ENCODE measurements at places on chromosomes 11 and 22.

GRCh38 chr11:118884875-118885274 is 1.2 kb downstream of the CXCR5 start:
- DNase-seq: no peak

- no peak for DNase-seq
Measured at GRCh38 chr22:25492841-25493734, 71.4 kb upstream of the GRK3 start.

DNA sequence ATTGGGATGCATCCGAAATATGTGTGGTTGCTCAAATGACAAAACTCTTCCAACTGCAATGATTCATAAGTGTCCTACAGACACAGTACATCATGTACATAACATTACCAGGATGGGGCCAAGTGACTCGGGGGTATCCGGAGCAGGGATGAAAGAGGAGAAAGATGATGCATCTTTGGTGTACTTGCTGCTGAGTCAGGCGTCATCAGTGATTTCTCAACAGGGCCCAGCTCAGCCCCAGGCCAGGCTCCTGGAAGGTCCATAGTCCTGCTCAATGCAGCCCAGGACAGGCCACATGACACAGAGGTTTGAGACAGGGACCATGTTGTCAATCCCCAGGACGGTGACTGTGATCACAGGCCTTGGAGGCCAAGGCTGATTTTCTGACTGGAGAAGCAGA is 59.3 kb downstream of the GGTLC2 start:
- DNase-seq: no peak

- DNase-seq: no peak
Measured at GRCh38 chr11:129947474-129947873, 52.1 kb upstream of the NFRKB start.

DNA sequence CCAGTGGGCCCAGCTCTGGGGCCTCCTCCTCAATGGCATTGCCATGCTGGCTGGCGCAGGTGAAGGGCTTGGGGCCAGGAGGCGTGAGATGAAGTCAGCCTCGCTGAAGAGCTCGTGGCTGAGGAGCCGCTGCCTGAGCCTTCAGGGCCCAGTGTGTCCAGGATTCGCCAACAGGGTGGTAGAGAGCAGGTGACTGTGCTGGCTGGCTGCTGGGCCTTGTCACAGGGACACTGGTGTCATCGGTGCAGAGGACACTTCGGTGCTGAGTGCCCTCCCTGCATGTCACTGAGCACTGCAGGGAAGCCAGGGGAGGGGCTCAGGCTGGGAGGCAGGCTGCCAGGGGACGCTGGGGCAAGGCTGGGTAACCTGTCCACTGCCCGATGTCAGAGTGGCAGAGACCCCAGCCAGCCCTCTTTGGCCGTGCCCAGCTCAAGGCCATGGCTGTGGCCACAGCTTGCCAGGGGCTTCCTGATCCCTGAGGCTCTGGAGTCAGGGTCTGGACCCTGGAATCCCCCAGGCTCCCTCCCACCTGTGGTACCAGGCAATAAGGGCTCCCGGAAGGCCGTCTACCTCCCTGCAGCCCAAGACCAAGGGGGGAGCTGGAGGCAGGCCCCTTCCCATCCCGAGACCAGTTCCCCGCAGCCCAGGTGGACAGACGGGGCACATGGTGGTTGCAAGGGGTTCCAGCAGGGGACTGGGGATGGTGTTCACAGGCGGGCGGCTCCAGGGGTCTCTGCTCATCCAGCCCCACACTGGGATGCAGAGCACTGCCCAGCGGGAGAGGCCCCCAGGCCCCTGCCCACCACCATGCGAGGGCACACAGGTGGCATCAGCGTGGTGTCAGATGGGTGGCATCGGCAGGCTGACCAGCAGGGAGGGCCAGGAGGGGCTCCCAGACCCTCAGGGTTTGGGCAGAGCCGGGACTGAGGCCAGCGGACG is 63.9 kb downstream of the ARFGAP3 start:
- no peak for DNase-seq

- DNase-seq: no peak
Measured at GRCh38 chr11:79309407-79309806, 131.4 kb downstream of the TENM4 start.

GRCh38 chr22:23094695-23095681 is 24.7 kb downstream of the GNAZ start:
- DNase-seq: no peak

- no peak for DNase-seq
Measured at GRCh38 chr22:27420195-27420816, 381.2 kb downstream of the MN1 start.

DNA sequence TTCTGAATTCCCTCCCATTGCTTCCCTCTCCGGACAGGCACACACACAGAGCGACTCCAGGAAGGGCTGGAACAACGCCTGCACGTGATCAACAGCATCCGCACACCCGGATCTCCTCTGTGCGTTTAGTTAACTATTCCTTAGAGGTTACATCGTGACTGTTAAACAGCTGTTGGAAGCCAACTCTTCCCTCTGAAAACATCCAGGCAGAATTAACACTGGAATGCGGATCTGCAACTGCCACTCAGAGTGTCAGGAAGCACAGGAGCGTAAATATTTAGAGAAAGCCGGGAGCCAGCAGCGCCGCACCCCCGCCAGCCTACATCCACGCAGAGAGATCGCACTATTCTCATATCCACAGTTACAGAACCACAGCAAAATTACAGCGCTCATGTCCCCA is 46.2 kb downstream of the SHANK2 start:
- DNase-seq: no peak

GRCh38 chr22:37525073-37525745 is 6.0 kb upstream of the CARD10 start:
- DNase-seq: no peak

GRCh38 chr11:11569936-11570491 is 51.8 kb downstream of the GALNT18 start:
- no peak for DNase-seq

- DNase-seq: no peak
Measured at GRCh38 chr22:48376428-48376827, 1451.2 kb downstream of the BRD1 start.

DNA sequence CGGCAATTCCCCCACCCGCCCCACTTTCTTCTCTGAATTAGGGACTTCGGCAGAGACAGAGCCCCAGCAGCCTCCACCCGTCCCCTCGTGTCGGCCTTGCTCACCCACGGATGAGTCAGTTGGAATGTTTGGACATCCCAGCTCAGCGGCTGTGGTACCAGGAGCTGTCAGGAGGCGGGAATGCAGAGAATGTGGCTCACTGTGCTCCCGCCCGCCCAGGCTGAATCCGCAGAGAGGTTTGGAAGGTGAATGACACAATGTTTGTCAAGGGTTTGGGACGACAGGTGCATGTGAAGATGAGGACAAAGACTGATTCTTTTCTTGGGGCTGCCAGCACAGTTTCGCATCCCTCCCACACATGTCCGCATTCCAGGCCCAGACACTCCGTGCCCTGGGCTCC is 39.6 kb downstream of the LIF start:
- no peak for DNase-seq

DNA sequence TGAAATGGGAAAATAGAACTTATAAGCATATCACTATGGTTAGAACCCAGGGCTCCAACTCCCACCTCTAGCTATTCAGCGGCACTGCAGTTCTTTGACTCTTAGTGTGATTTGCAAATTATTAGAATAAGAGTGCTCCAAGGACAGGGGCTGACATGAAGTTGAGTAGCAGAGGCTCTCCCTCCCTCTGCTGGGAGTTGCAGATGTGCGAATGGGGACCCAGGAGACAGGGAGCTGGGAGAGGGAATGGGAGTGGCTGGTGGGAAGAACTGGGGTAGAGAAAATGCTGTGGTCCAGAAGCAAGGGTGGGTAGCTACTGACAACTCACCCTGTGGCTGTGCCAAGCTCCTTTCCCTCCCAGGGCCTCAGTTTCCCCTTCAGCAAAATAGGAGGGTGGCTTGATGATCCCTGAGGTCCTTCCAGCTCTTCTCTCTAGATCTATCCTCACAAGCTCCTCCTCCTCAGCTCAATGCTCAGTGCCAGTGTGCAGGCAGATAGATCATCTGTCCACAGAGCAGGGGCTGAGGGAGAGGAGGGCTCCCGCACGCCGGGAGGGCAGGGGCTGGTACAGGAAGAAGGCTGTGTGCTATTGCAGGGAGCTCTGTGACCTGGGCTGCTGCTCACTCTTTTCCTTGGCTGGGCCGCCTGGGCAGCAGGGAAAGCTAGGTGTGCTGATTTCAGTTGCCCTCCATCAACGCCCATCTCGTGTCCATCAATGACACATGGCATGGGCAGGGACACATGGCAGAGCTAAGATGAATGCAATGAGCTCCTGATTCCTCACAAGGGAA is 99.0 kb downstream of the NECTIN1 start:
- DNase-seq: no peak

DNA sequence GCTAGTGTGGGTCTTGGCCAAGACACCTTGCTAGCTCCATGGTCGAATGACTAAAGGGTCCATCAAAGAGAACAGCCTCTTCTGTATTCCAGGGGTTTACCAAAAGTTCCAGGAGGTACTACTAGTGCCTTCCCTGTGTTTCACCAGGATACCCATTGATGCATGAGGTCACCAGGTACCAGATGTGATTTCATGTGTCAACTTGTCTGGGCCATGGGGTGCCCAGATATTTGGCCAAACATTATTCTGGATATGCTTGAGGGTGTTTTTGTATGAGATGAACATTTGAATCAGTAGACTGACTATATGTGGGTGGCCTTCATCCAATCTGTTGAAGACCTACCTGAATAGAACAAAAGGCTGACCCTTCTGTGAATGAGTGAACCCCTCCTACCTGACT is 92.8 kb downstream of the GALNT18 start:
- DNase-seq: no peak

- DNase-seq: no peak
Measured at GRCh38 chr11:94809251-94809650, 41.1 kb downstream of the AMOTL1 start.

DNA sequence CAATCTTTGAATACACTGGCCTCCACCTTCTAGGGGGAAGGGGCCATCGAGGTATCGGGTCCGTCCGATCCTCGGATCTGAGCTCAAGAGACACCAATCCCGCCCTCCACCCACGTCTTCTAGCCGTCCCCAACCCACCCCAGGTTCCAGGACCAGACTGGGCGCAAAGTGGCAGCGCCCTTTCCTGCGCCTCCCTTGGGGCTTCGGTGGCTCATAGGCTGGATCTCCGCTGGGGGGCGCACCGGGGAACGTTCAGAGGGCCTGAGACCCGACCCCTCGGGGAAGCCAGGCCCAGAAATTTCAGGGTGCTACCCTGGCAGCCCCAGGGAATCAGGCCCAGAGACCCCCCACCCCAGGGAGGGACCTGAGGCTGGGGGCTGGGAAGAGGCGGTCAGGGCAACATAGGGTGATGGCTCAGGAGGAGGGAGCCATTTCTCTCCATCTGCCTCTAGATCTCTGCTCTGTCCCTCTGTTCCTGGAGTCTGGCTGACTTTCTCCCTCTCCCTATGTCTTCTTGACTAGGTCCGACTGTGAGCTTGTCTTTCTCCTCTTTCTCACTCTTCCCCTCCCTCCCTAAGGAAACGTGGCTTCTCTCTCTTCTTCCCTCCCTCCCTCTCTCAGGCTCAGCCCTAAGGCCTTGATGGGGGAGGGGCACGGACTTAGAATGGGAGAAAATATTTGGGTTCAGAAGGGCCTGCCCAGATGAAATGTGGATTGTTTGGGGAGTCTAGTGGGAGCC is 1.1 kb downstream of the CREB3L1 start:
- peak; percentile 27 for DNase-seq

GRCh38 chr22:40376149-40376548 is 5.8 kb downstream of the SGSM3 start:
- DNase-seq: no peak

DNA sequence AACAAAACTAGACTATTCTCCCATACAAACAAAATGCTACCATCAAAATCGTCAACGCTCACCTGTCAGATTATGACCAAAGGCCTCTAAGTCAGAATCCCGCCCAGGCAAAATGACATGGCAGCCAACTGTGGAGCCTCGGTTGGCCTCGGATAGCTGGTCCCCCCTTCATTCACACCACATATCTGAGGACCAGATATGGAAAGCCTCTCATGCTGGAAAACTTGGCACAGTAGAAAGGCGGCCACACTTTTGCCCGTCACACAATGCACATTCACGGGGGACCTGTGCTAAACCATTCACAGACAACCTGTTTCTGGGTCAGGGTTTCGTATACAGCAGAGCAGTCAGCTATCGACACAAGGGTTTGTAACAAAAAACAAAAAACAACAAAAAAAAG is 11.2 kb downstream of the MAPK1 start:
- no peak for DNase-seq

DNA sequence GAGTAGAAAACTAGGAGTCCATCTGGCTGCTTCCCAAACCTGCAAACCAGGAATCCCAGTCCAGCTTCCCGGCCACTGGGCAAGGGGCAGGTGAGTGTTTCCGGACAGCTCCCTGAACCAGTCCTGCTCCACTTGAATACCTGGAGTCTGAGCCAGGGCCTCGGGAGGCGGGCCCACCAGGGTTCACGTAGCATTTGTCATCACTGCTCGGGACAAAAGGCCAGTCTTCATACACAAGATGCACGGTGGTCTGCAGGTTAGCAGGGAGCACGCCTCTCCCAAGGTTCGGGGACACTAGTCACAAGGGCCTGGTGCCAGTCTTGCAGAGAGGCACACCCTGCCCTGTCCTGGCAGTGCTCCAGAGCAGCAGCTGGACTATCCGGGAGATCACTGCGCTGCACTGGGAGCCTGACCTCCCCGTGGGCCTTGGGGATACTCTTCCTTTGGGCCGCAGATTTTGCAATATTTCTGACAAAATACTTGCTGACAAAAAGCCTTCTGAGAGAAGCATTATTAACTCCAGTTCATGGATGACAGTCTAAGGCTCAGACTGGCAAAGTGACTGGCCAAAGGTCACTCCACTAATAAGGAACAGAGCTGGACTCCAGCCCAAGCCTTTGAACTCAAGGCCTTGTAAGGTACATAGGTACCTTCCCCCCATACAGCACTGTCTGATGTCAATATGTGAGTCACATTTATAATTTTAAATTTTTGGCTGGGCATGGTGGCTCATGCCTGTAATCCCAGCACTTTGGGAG is 25.1 kb downstream of the CD6 start:
- DNase-seq: no peak

- peak; percentile 71 for DNase-seq
Measured at GRCh38 chr22:46758867-46759290, 3.6 kb upstream of the TBC1D22A start.

- DNase-seq: no peak
Measured at GRCh38 chr11:64502634-64503033, 88.4 kb upstream of the SLC22A12 start.

GRCh38 chr11:14042686-14043465 is 80.4 kb downstream of the SPON1 start:
- no peak for DNase-seq

Measured in activated CD8-positive, alpha-beta T cell treated with anti-CD3 and anti-CD28 coated beads, Interleukin-2, amount 10 ng/mL, durations not matched to agents 7 days and 5 days (primary cell).